Hepatic stellate cell (primary cell): ENCODE measurements at places on chromosomes 5 and 9.

DNA sequence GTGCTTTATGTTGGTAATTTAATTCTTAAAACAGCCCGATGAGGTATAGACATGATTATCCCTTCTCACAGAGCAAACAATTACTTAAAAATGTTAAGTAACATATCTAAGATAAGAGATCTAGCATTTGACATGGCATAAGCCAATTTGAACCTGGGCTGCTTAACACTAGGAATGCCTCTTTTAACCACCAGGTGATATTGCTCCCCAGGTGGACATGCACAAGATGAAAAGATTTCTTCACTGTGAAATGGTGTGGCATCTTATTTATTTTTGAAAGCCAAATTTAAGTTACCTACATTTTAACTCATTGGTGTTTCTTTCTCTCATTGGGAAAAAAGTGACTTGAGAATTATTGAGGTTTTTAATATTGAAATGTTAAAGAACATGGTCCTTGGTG lies 15.8 kb upstream of the LRRC70 start:
- DNase-seq, result no peak

DNA sequence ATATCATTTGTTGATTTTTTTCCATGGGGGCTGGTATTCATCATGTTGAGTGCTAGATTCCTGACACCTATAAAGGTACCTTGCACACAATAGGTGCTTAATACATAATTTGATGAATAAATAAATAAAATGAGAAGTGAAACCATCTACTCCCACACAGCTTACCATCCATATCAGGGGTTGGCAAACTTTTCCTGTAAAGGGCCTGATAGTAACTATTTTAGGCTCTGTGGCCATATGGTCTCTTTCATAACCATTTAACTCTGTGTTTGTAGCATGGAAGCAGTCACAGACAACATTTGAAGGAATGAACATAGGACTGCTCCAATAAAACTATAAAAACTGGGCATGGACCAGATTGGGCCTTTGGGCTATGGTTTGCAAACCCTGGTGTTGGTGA lies 100.3 kb downstream of the GCNT1 start:
- DNase-seq, result no peak

DNA sequence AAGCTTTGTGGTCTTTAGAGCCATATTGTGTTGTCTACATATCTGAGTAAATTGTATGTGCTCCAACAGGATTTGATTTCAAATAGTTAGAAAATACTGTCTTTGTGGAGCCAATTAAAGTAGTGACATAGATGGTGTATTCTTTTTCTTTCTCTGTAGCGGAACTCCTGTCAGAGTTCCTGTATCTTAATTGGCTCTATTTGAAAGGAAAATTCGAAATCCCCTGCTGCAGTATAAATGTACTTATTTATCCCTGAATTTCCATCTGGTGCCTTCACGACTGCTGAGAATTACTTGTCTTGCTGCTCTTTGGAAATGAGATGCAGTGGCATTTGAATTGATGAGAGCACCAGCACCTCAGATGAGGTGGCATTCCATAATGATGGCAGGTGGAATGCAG lies 546.7 kb upstream of the SGCD start:
- DNase-seq, result no peak

- no peak for DNase-seq
Measured at GRCh38 chr5:66012271-66012670, 85.9 kb downstream of the ERBIN start.

DNA sequence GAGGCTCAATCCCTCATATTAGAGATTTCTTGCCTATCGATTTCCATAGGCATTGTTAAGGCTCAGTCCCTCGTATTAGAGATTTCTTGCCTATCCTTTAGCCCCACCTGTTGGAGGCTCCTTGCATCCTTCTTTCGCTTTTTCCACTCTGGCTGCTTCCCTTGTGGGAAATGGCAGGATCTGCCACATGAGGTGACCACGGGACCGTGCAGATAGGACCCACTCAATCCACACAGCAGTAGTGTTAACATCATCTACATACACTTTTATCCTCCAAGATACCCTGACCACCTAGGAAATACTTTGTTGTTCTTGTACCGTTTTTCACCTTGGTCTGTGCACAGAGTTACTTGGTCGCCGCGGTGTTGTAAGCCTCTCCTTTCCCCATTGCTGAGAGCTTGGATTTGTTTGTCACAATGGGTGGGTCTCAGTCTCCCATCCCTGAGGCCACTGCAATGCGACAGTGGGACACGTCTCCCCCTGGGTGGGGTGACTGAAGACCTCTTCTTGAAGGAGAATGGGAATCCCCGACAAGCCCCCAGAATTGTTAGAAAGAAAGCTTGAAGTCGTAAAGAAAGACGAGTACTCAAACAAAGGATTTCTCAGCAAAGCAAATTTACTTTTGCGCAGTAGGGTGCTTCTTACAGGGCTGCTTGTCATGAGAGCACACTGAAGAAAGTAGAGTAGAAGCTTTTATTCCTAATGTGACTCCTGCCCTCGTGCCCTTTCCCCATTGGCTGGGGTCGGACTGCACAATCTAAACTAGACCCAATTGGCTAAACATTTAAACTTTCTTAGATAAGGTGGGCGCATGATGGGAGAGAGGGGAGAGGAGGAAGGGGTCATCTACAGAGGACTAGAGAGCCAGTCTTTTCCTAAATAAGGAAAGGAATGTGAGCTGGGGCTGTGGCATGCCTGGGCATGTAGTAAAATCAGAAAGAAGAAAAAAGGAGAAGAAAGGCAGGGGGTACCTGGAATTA lies 19.8 kb downstream of the IFT74 start:
- DNase-seq, result peak; percentile 16
